SK-N-SH (cell line): ENCODE measurements at places on chromosomes 7 and 10. TPM values are rescaled to one million over a fixed set of nuclear protein-coding genes. Genes with fewer than 3 reads are reported as not detected.

The SFTPA1 gene
- not detected in 2 replicates for polyA plus RNA-seq

The TRIM4 gene
- 6.6 and 7.6 TPM in 2 replicates for polyA plus RNA-seq

The OR9A2 gene
- not detected in 2 replicates for polyA plus RNA-seq

The COX19 gene
- polyA plus RNA-seq: 7.6 TPM in 2 replicates
